ENCODE measurements at places on chromosomes 7 and 10. TPM values are rescaled to one million over a fixed set of nuclear protein-coding genes. Genes with fewer than 3 reads are reported as not detected.

DNA sequence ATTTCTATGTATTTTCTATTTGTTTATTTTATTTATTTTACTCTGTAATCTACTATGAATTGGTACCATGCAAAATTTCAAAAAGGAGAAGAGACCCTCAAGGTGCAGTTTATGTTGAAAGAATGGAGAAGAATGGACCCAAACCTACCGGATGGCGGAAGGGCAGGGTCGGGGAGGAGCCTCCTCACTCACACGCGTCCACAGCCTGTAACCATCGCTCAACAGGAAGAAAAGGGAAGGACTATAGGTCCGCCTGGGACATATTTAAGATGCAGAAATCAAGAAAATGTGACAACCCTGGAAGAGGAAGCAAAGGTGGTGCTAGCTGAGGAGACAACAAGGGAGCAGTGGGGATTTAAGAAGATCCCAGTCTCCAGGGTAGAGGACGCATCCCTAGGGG is 158.4 kb downstream of the COBL start:
- DNase-seq = no peak
- no peaks in the 10 kb centered on the region for H3K36me3 ChIP-seq

DNA sequence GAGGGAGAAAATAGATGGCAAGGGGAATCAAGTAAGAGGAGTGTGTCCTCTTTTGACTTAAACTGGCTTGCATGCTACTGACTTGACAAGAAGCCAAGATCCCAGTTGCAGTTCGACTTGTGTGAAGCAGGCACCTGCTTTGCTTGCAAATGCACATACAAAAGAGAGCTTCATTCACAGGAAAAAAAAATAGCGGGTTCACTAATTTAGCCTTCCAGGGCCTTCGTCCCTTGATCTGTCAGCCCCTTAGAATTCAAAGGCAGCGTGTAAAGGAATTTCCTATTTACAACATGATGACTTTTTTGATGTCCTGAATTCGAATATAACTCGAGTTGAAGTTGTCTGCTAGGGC is 192.1 kb downstream of the CELF2 start:
- H3K27me3 ChIP-seq = no peaks in the 10 kb centered on the region
- H3K27ac ChIP-seq = no peak overlapping the region
- H3K4me3 ChIP-seq = no peak overlapping the region

DNA sequence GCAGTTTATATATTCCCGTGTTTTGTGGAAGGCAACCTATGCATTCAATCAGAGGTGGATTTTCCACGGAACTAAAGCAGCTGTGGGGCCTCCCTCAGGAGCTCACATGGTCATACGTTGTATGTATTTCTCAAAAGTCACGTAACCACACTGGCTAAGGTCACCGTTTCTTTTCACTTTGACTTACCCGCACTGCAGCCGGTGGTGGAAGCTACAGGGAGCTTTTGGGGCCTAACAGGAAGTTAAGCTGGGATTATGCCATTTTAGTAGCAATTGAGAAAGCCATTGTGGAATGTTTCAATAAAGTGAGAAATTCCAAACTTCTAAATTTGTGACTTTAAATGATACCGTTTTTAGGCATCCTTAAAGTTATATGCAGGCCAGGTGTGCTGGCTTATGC is 111.2 kb upstream of the KLF6 start:
- H3K4me3 ChIP-seq = no peak overlapping the region
- no peaks in the 10 kb centered on the region for H3K27me3 ChIP-seq
- no peaks in the 10 kb centered on the region for H3K36me3 ChIP-seq
- DNase-seq = no peak

DNA sequence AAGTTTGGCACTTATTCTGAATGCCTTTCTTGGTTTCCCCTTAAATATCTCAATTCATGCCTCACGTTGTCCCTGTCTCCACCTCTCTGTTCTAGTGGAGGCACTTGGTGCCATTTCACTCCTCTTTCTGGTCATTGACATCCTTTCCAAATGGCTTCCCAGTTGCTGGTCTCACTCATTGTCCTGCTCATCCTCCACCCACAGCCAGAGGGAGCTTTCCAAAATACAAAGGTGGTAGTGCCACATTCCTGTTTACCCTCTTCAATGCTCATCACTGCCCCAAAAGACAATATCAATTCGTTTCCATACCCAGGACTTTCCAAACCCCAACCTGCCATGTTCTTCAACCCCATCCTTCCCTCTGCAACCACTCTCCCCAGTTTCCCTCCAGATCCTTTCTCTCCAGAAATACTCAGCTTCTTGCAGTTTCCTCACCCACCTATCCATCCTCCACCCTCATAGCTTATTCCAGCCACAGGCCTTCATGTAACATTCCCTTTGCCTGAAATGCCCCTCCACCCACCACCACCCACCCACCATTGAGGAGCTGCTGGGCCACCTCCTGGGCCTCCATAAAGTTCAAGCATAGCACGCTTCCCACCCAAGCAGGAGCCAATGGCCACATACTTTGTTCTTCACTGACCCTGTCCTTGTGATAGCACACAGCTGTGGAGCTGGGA is 63.1 kb upstream of the ADRB1 start:
- H3K4me1 ChIP-seq = no peaks in the 10 kb centered on the region
- no peaks in the 10 kb centered on the region for H3K36me3 ChIP-seq
- no peak for DNase-seq
- no peaks in the 10 kb centered on the region for H3K27me3 ChIP-seq
- H3K27ac ChIP-seq = no peak overlapping the region

DNA sequence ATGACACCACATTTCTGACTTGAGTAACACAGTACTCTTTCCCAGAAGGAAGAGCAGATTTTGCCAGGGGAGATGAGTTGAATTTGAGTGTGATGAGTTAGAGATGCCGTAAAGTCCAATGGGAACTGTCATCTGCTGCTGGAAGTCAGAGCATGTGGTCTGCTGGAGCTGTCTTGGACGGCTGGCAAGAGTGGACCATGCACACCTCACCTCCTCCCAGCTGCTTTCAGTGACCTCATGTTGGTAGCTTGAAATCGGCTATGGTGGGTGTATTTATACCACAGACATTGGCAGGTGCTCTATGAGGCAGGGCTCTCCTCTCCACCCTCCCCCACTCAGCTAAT is 82.3 kb downstream of the COL13A1 start:
- peaks cover 2% of the 10 kb centered on the region for H3K4me1 ChIP-seq
- H3K27ac ChIP-seq = no peak overlapping the region
- no peak for DNase-seq
- no peak overlapping the region for H3K4me3 ChIP-seq
- H3K27me3 ChIP-seq = no peaks in the 10 kb centered on the region
- no peaks in the 10 kb centered on the region for H3K36me3 ChIP-seq

The PPP1R3C gene
- total RNA-seq = 65.7 TPM

The FAM131B gene
- 2.5 TPM for total RNA-seq

The CCSER2 gene
- 36.5 TPM for total RNA-seq

Measured in hepatocyte (in vitro differentiated cells).